Ecto neural progenitor cell (in vitro differentiated cells): ENCODE measurements at places on chromosomes 5 and 9.

GRCh38 chr5:56262279-56262678, 29.1 kb upstream of the ANKRD55 start:
- no peak for DNase-seq

DNA sequence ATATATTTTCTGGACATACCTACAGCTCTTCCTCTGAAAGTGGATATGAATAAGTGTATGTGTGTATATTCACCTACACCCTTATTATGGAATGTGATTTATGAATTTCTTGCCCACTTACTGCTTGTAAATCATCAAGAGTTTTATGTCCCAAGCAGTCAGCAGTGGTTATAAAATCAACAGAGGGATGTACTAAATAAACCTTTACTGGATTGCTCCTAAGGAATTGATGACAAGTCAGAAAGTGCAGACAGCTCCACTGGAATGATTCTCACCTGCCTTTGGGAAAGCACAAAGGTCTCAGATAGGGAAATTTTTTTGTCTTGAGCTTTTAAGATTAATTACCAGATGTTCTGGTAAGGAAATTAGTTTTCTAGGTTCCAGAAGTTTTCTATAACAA, 9.3 kb downstream of the TMEM174 start:
- DNase-seq = no peak

GRCh38 chr9:75739884-75740611, 150.4 kb upstream of the PCSK5 start:
- no peak for DNase-seq

GRCh38 chr5:66213533-66213932, 69.4 kb downstream of the SREK1 start:
- DNase-seq = no peak

DNA sequence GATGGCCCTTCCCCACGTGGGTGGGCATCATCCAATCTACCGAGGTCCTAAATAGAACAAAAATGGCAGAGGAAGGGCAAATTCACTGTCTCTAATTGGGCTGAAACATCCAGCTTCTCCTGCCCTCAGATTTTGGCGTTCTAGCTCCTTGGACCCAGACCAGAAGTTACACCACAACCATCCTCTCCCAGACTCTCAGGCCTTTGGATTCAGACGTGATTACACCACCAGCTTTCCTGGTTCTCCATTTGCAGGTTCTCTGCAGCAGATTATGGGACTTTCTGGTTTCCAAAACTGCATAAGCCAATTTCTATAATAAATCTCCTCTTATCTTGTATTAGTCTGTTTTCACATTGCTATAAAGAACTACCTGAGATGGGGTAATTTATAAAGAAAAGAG, 73.6 kb upstream of the STARD4 start:
- DNase-seq = no peak

- DNase-seq = no peak
Measured at GRCh38 chr5:113067635-113068344, 91.2 kb downstream of the DCP2 start.

GRCh38 chr5:124735169-124735858, 11.1 kb downstream of the ZNF608 start:
- DNase-seq = peak; percentile 84

DNA sequence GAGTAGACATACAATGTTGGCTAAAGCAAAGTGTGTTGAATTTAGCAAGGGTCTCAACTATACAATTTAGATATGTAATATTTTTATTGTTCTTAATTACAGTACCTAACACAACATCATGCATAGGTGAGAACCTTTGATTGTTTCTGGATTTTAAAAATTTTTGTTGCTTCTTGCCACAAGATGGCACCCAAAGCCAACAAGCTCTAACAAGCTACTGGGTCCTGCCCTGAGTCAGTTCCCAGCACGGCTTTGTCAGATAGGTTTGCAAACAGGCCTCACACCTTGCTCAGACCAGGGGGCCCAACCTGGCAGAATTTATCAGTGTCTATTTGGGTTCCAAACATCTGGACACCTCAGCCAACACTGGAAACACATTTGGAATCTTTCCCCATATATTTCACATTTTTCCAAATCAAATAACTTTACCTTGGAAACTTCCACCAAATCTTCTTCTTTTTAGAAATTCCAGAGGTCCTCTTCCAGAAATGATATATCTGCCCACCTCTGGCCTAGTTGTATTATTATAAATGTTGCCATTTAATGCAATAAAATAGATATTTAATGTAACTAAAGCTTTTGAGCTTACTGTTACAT, 49.5 kb upstream of the EGFLAM start:
- DNase-seq = no peak

GRCh38 chr5:109399092-109399759, 10.5 kb downstream of the PJA2 start:
- DNase-seq = no peak

GRCh38 chr5:139458580-139459407, 3.7 kb downstream of the ECSCR start:
- no peak for DNase-seq

GRCh38 chr9:98864281-98865174, 57.1 kb downstream of the GALNT12 start:
- DNase-seq = no peak

- DNase-seq = peak; percentile 67
Measured at GRCh38 chr5:132655821-132656773, 1.9 kb upstream of the IL13 start.

DNA sequence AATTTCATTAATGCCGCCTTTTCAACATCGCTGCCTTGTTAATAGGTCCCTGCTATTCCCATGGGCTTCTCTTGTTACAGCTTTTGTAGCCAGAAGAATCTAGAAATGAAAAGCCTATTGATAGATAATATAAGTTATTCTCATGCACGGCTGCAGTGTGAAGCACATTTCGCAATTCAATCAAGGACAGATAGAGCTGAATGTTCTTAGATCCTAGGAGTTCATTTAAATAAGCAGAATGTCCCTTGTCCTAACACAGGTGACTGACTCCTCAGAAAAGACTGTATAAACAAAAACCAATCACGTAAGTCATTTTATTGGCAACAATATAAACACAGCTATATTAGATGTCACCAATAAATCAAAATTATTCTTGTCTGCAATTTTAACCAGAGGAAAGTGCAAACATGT, 9.4 kb downstream of the GLIS3 start:
- DNase-seq = no peak

- peak; percentile 56 for DNase-seq
Measured at GRCh38 chr5:93588352-93589151, 5.5 kb downstream of the NR2F1 start.

DNA sequence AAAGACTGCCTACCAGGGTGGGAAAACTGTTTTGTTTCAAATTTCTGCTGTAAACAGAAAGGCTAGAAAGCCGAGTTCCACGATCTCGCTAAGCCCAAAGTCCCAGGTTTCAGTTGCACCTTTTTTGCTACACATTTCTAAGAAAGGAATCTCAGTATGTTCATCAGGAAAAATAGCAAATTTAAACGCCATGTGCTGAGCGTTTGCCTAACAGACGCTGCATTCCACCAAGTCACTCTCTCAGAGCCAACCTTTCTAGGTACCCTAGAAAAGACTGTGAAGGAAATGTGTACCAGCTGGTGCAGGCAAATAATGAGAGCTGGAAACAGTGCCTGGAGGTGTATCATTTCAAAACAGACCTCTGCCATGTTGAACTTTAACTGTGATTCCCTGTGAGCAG, 71.8 kb downstream of the FRMD3 start:
- DNase-seq = no peak

GRCh38 chr5:28234356-28234968, 1196.1 kb upstream of the CDH9 start:
- no peak for DNase-seq

GRCh38 chr5:132190161-132190817, 37.4 kb downstream of the P4HA2 start:
- no peak for DNase-seq
